ENCODE measurements at places on chromosomes 1 and 21. TPM values are rescaled to one million over a fixed set of nuclear protein-coding genes. Genes with fewer than 3 reads are reported as not detected.

The TENT5C gene
- total RNA-seq: 12.9 TPM

The SERPINC1 gene
- total RNA-seq: 0.50 TPM

The FCMR gene
- total RNA-seq: 0.58 TPM

The MMP23B gene
- total RNA-seq: 6.8 TPM

The ABCA4 gene
- 3.2 TPM for total RNA-seq

Measured in type B pancreatic cell (in vitro differentiated cells).